ENCODE measurements at places on chromosomes 12 and 14.

GRCh38 chr14:80202888-80203562 lies 8.3 kb downstream of the DIO2 start:
- DNase-seq = no peak

DNA sequence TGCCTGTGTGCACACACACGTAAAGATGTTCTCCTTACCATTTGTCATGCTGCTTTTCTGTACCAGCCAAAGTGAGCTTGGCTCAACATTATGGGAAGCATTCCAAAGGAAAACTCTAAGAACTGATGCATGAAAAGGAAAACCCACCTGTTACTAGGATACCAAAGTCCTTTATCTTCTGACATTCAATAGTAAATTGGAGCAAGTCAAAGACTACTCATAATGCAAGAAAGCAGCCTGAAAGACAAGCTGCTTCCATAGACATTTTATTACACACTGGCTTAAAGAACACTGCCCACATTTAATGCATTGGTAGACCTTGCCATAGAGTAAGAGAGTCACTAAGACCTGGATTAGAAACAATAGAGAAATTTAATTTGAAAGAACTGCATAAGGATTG lies 159.0 kb downstream of the LRIG3 start:
- DNase-seq = no peak

GRCh38 chr12:131114271-131114670 lies 160.6 kb downstream of the ADGRD1 start:
- no peak for DNase-seq

DNA sequence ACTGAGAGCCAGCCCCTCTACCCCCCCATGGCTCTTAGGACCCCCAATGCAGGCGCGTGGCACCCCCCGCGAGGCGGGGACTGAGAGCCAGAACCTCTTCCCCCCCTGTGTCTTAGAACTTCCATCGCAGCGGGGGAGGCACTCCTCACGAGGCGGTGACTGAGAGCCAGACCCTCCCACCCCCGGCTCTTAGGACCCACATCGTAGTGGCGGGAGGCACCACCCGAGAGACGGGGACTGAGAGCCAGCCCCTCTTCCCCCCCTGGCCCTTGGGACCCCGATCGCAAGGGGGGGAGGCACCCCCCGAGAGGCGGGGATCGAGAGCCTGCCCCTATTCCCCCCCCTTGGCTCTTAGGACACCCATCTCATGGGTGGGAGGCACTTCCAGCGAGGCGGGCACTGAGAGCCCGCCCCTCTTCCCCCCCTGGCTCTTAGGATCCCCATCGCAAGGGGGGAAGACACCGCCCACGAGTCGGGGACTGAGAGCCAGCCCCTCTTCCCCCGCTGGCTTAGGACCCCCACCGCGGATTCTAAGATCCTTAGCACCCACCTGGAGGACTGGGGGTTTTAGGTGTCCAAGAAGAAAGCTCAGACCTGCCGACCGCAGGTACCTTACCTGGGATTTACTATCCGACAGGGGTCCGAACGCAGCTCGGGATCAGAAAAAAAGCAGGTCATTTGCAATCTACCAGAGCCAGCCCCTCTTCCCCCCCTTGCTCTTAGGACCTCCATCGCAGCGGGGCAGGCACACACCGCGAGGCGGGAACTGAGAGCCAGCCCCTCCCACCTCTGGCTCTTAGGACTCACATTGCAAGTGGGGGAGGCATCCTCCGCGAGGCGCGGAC lies 44.9 kb downstream of the DDX11 start:
- peak; percentile 12 for DNase-seq

- no peak for DNase-seq
Observed at GRCh38 chr12:89448951-89449371, 75.6 kb downstream of the GALNT4 start.

GRCh38 chr14:69574263-69574953 lies at the start of gene CCDC177:
Gene CCDC177 (minus strand): TSS chr14:69574871. CDS start chr14:69573622, 1,249 bp downstream.
- DNase-seq = peak; percentile 71

GRCh38 chr12:39587225-39587624 lies 32.4 kb downstream of the ABCD2 start:
- DNase-seq = peak; percentile 59

DNA sequence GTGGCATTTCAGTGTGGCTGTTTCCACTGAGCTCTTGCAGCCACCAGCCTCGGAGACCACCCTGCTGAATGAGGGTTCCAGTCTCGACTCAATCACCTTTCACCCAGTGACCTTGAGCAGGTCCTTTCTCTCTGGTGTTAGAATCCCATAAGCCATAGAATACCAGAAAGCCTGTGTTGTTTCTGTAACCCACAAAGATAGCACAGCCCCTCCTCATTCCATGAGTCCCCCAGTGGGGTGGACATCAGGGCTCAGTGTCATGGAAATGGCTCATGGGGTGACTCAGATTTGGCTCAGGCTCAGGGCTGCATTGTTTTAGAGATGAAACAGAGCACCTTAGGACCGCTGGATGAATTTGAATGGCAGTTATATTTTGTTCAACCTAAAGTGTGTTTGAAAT lies 171.5 kb downstream of the PTPN11 start:
- no peak for DNase-seq

DNA sequence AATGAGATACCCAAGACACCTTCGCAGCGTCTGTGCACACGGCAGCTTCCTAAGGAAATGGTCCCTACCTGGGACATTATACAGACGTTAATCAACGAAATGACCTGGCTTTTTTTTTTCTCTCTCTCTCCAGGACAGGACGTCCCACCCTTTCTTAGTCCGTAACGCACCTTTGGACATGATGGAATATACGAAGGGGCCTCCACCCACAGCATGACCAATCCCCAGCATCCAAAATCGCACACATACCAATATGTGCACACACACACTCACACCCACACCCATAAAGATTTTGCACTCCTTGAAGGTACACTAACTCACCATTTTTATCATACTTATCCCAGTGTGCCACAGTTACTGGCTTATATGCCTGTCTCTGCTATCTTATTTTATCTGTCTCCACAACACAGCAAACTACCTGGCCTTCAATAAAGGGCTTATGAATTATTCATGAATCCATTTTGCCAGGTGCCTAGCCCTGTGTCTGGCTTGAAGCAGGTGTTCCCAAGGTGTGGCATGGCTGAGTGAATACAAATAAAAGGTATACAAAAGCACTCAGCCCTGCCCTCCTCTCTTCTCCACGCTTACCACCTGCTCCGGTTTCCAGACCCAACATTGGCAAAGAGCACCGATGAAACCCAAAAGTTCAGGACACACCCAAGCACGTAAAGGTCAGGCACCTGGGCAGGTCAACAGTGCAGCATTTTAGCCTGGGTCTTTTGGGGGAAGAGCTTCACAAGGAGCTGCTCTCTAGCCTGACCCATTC lies 2.2 kb downstream of the SCNN1A start:
- DNase-seq = no peak

DNA sequence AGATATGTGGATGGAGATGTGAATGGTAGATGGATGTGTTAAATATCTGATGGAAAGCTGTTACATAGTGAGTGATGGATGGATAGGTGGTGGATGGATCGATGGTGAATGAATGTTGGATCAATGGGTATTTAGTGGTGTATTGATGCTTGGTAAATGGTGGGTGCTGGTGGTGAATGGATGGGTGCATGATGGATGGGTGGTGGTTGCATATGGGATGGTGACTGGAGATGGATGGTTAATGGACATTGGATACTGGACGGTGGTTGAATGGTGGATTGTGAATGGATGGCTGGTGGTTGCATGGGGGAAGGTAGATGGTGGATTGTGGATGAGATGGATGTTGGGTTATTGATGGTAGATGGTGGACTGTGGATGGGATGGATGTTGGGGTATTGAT lies 2.1 kb upstream of the LBHD2 start:
- no peak for DNase-seq

DNA sequence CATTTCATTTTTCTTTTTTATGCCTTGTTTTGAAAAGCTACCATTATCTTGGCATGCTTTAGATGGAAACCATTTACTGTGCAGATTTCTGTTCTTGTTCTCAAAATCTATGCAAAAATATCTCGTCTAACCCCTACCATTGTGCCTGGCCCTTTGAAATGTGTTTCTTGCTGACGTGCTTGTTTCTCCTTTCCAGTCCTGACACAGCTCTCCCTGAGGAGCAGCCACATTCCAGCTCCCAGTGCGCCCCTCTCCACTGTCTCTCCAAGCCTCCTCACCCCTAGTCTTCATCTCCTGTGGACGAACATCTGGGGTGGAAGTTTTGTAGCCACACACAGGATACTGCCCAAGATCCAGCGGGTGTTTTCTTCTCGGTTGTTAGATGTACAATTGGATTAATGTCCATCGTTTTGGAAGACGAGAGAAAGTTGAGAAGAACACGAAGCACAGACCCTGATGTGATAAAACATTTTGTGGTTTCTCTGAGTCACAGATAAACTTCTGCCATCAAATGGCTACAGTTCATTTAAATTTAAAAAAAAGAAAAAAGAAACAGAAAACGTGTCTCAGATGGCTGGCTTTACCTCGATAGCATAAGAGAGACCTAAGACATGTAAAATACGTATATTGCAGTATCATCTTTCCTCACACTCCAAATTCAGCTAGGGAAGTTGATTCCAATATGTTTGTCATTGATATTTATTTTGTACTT lies 21.9 kb upstream of the FGD4 start:
- DNase-seq = no peak
